ENCODE measurements at places on chromosomes 7 and 10. TPM values are rescaled to one million over a fixed set of nuclear protein-coding genes. Genes with fewer than 3 reads are reported as not detected.

Gene ASIC3
- 6.0 TPM for total RNA-seq

GRCh38 chr10:67011981-67012380 is 86.1 kb downstream of the LRRTM3 start:
- no peaks in the 10 kb centered on the region for H3K27me3 ChIP-seq
- H3K4me3 ChIP-seq = no peak overlapping the region
- DNase-seq = no peak
- H3K27ac ChIP-seq = no peak overlapping the region
- no peaks in the 10 kb centered on the region for H3K4me1 ChIP-seq

DNA sequence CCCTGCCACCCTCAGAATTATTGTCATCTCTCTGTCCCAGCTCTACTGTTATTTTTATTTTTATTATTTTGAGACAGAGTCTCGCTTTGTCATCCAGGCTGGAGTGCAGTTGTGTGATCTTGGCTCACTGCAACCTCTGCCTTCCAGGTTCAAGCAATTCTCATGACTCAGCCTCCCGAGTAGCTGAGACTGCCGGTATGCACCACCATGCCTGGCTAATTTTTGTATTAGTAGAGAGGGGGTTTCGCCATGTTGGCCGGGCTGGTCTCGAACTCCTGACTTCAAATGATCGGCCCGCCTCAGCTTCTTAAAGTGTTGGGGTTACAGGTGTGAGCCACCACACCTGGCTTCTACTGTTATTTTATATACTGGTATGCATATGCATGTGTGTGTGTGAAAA is 11.0 kb downstream of the CALHM2 start:
- no peak overlapping the region for H3K4me3 ChIP-seq
- peaks cover 15% of the 10 kb centered on the region for H3K36me3 ChIP-seq
- no peak overlapping the region for H3K27ac ChIP-seq
- H3K27me3 ChIP-seq = no peaks in the 10 kb centered on the region
- no peak for DNase-seq

DNA sequence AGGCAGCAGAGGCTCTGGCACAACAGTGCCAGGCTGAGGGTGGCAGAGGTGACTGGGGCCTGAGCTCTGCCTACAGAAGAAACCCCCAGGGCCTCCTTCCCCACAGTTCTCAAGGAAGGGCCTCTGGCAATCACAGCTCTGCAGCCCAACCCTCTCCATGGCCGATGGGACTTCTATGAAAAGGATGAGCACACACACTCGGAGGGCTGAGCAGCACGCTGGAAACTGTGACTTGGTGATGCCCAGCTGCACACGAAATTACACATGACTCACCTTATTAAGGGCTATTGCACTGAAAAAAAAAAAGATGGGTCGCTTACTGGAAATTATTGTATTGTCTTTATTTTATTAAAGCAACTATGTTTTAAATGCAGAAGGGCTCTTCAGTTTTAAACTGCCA is 42.9 kb upstream of the LRRC18 start:
- DNase-seq = no peak
- no peaks in the 10 kb centered on the region for H3K36me3 ChIP-seq
- no peak overlapping the region for H3K4me3 ChIP-seq
- no peak overlapping the region for H3K27ac ChIP-seq
- H3K27me3 ChIP-seq = peaks cover 10% of the 10 kb centered on the region

Gene ADAP1
- total RNA-seq = 5.2 TPM

Gene AKR1D1
- not detected for total RNA-seq

Measured in neural crest cell (in vitro differentiated cells).